Fibroblast of the aortic adventitia (primary cell): ENCODE measurements at places on chromosomes 12 and 14. TPM values are rescaled to one million over a fixed set of nuclear protein-coding genes. Genes with fewer than 3 reads are reported as not detected.

DNA sequence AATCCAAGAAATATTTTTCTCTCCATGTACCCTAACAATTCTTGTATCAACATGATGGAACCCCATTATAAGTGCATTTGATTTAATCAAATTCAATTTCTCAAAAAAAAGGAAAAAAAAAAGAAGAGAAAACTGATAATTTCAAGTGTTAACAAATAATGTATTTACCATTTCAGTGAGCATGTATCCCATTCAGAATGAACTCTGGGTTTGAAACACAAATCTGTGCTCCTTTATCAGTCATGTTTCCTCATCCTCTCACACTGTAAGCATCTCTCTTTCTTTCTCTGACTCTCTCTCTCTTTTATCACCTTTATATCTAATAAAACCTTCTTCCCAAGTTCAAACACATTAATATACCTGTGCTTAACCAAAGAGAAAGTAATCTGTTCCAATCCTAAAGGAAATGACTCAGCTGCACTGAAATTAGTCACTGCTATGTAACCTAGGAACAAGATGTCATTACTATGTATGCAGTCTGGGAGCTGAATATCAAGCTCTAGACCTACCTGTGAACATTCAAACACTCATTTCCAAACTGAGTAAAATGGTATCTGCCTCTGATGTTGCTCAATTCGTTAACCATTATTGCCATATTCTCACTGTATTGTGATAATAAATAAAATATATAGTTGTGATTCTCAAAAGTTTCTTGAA, 135.0 kb upstream of the LRIG3 start:
- DNase-seq = peak; percentile 67

- no peak for DNase-seq
These were observed 4.1 kb downstream of the TSPAN11 start for GRCh38 chr12:30930641-30931040.

Gene EML5
- under 0.01 TPM in 1 of 2 replicates, not detected in the other for total RNA-seq

- no peak for DNase-seq
These were observed 7.4 kb downstream of the GTSF1 start for GRCh38 chr12:54465857-54466523.

- DNase-seq = no peak
These were observed 497.2 kb downstream of the FLRT2 start for GRCh38 chr14:86027144-86027543.

DNA sequence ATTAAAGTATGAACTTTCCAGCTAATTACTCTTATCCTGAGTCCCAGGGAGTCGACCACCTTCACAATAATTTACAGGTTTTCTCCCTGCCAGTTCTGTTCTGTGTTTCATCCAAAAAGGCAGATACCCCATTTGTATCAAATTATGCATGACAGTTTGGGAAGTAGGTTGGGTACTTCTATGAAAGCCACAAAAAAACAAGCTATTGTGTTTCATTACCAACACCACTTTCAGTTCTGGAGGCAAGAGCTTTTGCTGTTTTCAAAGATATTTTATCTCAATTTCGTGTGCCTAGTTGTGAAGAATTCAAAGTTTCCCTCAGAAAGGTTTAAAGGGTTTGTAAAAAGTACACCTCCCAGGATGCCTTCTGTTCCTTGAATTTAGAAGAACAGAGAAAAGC, 557.4 kb downstream of the FLRT2 start:
- DNase-seq = no peak

- peak; percentile 60 for DNase-seq
These were observed 43.4 kb upstream of the RIN3 start for GRCh38 chr14:92470215-92470614.

Gene AQP2
- not detected in 2 replicates for total RNA-seq

GRCh38 chr12:1069846-1070245, 78.8 kb downstream of the ERC1 start:
- no peak for DNase-seq

DNA sequence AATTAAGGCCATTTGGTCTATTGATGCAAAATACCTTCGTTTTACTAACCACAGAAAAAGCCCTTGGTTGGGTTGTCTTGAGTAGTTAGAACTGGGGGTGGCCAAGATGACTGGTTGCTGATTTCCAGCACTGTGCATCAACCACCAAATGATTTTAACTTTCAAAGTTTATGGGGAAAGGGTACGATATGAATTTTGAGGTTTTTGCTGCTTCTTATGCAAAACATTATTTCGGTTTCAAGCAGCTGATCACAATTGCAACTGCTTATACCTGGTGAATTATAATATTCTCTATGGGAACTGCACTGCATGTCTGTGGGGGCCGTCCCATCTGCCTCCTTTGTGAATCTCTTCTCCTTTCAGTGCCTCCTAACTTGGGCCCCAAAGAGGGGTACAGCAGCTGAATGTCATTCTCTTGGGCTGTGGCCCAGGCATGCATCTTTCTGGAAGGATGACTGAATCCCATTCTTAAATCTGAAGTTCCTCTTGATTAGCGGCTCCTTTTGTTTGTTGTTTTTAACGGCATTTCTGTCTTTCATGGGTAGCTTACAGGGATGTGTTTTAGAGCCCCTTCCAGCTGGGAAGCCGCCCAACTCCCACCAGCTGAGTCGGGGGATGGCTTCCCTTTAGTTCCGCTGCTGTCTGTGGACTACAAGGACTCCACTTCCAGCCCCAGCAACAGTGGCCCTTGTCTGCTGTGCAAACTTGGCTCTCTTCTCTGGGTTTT, 479.8 kb downstream of the ZFP36L1 start:
- DNase-seq = no peak

Gene PRH2
- total RNA-seq = not detected in 2 replicates

Gene KRT84
- not detected in 2 replicates for total RNA-seq

Gene KCNA5
- not detected in 2 replicates for total RNA-seq

- DNase-seq = no peak
These were observed 93.6 kb downstream of the TNFAIP2 start for GRCh38 chr14:103216857-103217256.

DNA sequence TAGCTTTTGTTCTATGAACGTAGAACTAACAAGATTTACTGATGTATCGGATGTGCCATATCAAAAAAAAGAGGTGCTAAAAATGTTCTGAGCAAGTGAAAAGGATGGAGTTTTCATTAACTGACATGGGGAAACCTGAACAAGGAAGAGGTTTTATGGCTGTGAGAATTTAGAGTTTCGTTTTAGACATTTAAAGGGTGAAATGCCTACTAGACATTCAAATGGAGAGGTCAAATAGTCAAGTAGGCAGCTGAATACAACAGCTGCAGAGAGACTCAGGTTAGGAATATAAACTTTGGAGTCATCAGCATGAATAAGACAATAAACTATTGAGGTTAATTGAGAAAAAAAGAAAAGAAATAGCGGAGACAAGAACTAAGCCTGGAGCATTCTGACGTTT, 364.9 kb upstream of the GARIN6 start:
- no peak for DNase-seq
